ENCODE measurements at places on chromosomes 6 and 20.

- no peak for DNase-seq
Measured at GRCh38 chr6:154319231-154319858, 37.3 kb downstream of the IPCEF1 start.

- no peak for DNase-seq
Measured at GRCh38 chr6:84801250-84801649, 36.9 kb upstream of the TBX18 start.

- no peak for DNase-seq
Measured at GRCh38 chr6:149130508-149130907, 187.0 kb upstream of the TAB2 start.

- no peak for DNase-seq
Measured at GRCh38 chr20:19827818-19828217, 69.8 kb downstream of the RIN2 start.

- DNase-seq, result no peak
Measured at GRCh38 chr20:20630551-20630950, 81.9 kb downstream of the RALGAPA2 start.

- DNase-seq, result no peak
Measured at GRCh38 chr20:50333812-50334211, 143.2 kb downstream of the CEBPB start.

- no peak for DNase-seq
Measured at GRCh38 chr6:63610944-63611343, 24.7 kb upstream of the PHF3 start.

GRCh38 chr6:39843305-39844020 is 51.3 kb downstream of the DAAM2 start:
- DNase-seq, result no peak

DNA sequence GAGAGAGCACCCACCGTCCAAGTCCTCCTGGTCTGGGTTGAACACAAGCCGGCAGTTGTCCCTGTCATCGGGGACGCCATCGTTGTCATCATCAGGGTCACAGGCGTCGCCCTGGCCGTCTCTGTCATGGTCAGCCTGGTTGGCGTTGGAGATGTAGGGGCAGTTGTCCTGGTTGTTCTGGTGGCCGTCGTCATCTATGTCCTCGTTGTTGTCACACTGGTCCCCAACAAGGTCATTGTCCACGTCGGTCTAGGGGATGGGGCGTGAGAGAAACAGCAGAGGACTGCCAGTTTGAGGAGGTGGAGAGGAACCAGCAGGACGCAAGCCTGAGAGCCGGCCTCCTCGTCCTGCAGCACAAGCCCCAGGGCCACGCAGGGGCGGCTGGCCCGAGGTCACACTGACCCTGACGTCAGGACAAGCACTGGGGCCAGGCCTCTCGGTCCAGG is 28.5 kb downstream of the THBS2 start:
- DNase-seq, result no peak

GRCh38 chr6:149235130-149235561 is 82.4 kb upstream of the TAB2 start:
- no peak for DNase-seq

DNA sequence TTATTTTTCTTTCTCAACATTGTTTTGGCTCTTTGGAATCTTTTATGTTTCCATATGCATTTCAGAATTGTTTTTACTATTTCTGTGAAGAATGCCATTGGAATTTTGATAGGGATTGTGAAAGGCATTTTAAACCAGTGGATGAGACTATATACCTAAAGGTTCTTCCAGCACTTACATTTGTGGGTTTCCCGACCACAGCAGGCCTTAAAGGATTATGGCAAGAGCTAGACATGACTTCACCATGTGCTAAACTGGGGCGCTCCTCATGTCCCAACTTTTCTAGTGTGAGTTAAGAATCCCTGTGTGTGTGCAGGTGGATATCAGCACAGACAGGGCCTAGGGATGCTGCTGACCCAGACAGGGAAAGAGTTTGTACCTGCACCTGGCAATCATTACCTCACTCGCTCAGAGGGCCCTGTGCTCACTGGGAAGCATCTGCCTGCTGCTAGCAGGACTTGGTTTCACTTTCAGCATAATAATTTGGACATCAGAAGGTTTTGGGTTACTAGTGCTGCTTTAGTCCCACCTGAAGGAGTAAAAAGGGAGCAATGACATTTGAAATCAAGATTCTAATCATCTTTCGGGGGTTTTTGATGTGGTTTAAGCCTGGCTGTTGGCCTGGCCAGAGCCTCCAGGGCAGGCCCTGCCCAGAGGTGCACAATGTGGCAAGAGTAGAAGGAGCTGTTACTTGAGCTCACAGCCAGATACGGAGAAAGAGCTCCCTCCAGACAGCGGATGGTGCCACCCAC is 137.1 kb downstream of the CDC5L start:
- no peak for DNase-seq

GRCh38 chr6:33384581-33385020 is 7.0 kb upstream of the KIFC1 start:
- no peak for DNase-seq

- DNase-seq, result no peak
Measured at GRCh38 chr20:63137851-63138415, 78.0 kb downstream of the YTHDF1 start.

- no peak for DNase-seq
Measured at GRCh38 chr20:11902285-11902697, 15.4 kb upstream of the BTBD3 start.

DNA sequence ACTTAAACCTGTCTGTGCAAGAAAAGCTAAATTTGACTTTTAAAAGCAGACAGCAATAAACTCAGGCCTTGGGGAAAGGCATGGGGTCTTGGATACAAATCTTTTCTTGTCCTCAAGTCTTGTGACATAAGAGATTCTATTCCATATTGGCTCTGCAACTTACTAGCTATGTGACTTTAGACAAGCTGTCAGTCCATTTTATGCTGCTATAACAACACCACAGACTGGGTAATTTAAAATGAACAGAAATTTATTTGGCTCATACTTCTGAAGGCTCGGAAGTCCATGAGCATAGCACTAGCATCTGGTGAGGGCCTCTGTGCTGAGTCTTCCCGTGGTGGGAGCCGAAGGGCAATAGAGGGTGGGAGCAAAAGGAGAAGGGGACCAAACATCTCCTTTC is 246.0 kb upstream of the MOCS1 start:
- DNase-seq, result no peak

DNA sequence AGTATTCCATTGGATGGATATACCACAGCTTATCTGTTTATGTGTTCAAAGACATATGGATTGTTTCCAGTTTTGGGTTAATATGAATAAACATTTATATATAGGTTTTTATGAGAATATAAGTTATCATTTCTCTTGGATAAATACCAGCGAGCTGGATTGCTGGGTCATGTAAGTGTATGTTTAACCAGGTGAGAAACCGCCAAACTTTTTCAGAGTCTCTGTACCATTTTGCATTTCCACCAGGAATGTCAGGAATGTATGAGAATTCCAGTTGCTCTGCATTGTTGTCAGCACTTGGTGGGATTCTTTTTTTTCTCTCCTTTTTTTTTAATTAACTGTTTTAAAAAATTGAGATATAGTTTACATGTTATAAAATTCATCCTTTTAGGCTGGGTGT is 52.1 kb downstream of the PHF20 start:
- DNase-seq, result no peak

- DNase-seq, result no peak
Measured at GRCh38 chr6:157322792-157323254, 496 bp downstream of the TMEM242 start.

Data from stimulated activated CD8-positive, alpha-beta memory T cell treated with anti-CD3 and anti-CD28 coated beads, Interleukin-4, amount 100 ng/mL, for 1 hour (primary cell).